ENCODE measurements at places on chromosomes 5 and 9. TPM values are rescaled to one million over a fixed set of nuclear protein-coding genes. Genes with fewer than 3 reads are reported as not detected.

GRCh38 chr5:148776261-148776660 lies 50.1 kb upstream of the ADRB2 start:
- DNase-seq = no peak

CDC20B gene
- not detected for total RNA-seq

DNA sequence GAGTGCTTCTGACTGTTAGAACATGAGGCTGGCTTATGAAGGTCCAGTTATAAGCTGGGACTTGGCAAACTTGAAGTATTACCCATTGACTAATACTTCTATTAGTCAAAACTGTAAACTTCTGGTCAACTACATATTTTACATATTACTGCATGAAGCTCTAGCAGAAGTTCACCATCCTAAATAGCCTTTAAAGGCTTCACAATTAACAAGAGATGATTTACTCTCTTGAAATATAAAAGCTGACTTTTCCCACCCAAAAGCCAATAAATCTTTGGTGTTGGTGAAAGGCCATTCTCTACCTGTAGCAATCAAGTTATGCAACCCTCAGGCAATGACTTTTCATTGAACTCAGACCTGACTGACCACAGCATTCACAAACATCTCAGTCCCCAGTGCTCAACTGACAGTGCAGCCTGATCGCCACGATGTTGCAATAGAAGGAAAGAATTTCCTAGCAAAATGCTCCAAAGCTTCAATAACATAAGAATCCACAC lies 345.6 kb downstream of the EBF1 start:
- DNase-seq = no peak

DNA sequence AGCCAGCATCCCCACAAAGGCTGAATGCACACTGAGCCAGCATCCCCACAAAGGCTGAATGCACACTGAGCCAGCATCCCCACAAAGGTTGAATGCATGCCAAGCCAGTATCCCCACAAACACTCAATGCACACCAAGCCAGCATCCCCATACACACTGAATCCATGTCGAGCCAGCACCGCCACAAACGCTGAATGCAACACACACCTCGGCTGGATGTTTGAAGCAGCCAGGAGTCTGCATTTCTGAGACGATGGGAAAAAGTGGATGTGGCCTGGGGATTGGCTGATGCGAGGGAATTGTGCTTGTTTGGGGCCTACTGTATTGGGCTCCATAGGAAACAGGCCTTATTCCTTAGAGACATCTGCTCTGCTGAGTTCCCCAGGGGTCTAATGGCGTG lies 30.9 kb upstream of the CEP72 start:
- DNase-seq = peak; percentile 46

DNA sequence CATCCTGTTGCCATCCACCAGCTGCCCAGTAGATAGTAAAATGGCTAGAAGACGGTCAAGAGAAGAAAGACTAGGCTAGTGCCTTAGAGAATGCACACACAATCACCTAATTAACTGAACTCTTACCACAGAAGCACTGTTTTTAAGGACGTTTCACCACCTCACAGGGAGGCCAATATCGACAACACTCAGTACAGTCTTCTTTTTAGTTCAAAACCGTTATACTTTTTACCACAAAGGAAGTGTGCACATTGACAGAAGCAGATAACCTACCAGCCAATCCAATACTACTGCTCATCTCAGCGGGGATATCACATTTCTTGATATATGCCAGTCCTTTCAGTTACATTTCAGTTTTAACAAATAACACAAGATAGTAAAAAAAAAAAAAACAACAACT lies 122.3 kb downstream of the GNAQ start:
- DNase-seq = no peak

DNA sequence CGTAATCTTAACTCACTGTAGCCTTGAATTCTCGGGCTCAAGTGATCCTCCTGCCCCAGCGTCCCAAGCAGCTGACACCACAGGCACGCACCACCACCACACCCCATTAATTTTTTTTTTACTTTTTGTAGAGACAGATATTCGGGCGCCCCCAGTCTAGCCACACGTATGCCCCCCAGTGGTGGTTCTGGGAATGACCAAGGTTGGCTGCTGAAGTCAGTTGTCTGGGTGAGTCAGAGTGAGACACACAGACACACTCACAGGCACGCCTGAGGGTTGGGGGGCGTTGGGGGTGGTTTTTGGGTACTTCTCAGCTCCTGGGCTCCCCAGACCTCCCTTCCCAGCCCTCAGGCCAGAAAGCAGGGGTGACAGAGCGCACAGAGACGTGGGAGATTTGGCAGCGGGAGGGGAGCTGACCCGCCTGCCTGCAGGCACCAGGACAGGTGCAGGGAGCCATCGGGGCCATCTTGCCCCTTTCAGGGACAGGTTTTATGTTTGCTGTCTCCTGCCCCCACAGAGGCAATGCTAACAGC lies 4.2 kb upstream of the ENTPD8 start:
- peak; percentile 55 for DNase-seq

ORM2 gene
- total RNA-seq = not detected

GRCh38 chr5:72845889-72846288 lies 29.4 kb downstream of the TNPO1 start:
- DNase-seq = no peak

Data from chondrocyte (in vitro differentiated cells).